ENCODE measurements at places on chromosomes 6 and 20.

DNA sequence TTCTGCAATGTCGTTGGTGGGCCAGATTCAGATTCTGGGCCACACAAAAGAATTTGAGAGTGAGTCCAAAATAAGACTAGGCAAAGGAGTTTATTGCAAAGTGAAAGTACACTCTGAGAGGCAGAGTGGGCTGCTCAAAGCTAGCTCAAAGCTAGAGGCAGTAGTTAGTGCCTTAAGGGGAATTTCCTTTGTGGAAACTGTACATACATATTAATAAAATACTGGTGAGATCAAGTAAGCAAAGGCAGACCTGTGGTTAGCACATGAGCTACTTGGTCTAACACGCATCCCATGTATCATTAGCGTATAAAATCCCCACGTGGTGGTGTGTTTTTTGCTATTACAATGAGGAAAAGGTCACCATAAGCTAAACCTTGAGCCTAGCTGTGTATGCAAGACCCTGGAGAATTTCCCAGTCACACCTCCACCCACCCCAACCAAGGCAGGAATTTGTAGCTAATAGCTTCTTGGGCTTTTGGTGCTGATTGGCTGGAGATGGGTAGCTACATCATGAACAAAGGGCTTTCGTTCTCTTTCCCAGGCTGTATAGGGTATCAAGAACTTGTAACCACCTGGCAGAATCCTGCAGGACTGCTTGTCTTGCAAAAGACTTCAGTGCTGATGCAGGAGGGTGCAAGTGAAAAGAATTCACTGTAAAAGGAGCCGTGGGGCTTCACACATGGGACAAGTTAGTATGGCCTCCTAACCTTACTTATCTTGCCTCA is 14.7 kb upstream of the TRIM26 start:
- DNase-seq = peak; percentile 63

DNA sequence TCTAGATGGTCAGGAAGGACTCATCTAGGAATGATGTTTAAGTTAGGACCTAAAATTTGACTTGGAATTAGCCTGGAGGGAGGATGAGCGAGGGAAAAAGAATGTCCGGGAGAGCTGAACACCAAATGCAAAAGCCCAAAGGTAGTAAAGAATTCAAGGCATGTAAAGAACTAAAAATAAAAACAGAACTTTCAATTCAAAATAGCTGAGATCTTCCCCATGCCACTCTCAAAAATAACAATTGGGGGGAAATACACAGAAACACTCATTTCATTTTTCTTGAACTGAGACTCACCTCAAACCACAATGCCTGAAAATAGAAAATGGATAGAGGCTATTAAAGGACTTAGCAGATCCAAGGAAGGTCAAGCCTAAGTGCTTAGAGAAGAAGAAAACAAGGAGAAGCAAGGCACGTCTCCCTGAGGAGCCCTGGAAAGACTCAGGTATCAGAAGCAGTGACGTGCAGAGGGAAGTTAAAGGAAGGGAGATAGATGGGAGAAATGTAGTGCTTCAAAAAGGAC is 10.4 kb downstream of the PXT1 start:
- no peak for DNase-seq

DNA sequence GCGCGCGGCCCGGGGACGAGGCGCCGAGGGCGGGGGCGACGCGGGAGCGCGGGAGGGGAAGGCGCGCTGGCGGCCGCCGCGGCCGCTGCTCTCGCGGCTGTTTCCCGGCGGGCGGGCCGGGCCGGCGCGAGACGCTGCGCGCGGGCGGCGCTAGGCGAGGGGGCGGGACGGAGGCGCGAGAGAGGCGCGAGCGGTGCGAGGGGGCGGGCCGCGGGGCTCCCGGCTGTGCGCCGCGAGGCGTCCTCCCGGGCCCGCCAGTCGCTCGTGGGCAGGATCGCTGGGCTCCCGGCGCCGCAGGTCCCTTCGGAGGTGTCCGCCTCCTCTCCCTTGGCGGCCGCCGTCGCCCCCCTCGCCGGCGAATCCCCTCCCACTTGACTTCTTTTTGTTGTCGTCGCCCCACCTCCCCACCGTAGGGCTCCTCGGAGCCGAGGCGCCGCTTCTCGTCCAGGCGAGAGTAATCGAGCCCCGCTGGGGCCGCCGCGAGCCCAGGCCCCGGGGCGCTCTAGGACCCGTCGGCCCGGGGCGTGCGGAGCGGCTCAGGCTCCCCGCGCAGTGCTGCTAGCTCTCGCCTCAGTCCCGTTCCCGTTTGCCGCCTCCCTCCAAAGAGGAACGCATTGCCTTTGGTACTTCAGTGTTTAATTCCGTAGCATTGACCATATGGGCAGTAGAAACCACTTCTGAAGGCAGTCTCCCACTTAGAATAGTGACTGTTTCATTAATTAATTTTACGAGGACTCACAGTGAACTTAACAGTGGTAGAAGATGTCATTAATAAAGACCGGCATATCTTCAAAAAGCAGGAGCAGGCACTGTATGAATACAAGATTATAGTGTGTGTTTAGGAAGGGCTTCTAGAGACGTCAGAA is at the start of gene RANBP9:
RANBP9 (minus strand) TSS at position 103 of the 866 bp plus-strand sequence. CDS start 330 bp downstream, outside the sequence.
- DNase-seq = peak; percentile 89

- DNase-seq = no peak
These were observed 56.1 kb downstream of the SAMD5 start for GRCh38 chr6:147564556-147564955.

DNA sequence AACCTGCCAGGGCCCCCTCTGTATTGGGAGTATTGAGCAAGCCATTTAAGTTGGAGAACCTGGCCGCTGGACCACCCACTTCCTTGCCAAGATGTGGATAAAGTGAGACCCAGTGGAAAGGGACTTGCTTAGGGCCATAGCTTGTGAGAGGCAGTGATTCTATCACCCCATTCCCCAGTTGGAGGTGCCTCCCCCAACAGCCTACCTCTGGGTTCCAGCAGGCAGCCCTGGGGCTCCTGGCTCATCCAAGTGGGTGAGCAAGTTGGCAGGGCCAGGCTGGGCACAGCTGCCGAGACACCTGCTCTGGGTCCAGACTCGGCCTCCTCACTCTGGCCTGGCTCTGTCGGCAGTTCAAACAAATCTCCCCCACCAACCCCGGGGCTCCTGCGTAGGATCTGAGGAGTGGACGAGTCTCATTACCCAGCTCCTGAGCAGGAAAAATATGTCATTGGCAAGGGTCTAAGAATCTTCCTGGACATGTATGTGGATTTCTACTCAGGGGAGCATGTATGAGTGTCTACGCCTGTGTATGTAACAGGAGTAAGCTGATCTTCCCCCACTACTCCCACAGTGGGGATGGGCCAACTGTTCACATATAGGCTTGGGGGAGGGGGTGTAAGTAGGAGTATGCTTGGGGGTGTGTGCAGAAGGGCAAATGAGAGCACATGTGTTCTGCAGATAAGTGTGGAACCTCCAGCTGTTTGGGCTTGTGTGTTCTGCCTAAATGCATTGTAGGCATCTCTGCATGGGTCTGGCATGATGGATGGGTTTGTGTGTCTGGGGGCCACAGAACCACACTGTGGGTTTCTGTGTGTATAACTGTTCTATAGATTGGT is 1.9 kb downstream of the ID1 start:
- DNase-seq = no peak

DNA sequence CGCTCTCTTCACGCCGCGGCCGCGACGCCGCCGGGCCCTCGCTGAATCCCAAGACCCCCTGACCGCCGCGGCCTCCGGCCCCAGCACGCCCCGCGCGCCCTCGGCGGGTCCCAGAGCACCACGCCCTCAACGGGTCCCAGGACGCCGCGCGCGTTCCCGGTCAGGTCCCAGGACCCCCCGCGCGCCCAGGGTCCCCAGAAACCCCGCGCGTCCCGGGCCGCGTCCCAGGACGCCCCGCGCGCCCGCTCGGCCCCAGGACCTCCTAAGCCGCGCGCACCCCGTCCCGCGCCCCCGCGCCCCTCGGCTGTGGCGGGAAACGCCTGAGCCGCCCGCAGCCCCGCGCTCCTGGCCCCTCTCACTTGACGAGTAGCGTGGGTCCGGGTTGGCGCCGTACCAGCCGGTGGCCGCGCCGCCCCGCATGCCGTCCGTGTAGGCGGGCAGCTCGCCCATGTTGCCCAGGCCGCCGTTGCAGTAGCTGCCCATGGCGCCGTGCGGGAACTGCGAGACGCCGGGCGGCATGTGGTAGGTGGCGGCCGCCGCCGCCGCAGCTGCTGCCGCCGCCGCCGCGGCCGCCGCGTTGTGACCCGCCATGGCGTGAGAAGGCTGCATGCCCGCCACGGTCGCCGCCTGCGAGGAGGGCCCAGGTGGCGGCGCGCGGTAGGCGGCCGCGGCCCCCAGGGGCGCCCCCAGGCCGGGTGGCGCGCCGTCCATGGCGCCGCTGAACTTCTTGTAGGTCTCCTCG is 556 bp downstream of the NKX2-4 start:
- peak; percentile 12 for DNase-seq

GRCh38 chr6:140897804-140898573 is 1234.7 kb upstream of the GJE1 start:
- DNase-seq = no peak

DNA sequence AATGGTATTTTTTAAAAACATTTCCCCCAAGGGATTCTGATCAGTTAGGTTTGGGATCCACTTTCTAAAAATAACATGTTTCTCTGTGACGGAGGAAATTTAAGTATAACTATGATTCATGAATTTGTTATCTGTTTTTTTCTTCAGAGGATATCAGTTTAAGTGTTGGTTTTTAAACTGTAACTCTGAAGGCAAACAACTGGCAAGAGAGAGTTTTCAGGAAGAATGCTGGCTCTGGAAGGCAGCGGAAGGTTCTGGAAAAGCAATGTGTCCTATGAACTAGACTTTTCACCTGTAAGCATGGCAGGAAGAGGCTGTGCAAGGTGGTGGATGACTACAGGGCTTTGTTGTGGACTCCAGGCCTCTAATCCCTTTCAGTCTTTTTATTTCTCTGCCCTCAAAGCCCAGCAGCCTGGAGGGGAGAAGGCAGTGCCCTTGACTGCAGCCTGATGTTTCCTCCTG is 153.1 kb downstream of the GMPR start:
- DNase-seq = no peak

GRCh38 chr6:165183071-165183470 is 126.3 kb downstream of the C6orf118 start:
- DNase-seq = no peak

DNA sequence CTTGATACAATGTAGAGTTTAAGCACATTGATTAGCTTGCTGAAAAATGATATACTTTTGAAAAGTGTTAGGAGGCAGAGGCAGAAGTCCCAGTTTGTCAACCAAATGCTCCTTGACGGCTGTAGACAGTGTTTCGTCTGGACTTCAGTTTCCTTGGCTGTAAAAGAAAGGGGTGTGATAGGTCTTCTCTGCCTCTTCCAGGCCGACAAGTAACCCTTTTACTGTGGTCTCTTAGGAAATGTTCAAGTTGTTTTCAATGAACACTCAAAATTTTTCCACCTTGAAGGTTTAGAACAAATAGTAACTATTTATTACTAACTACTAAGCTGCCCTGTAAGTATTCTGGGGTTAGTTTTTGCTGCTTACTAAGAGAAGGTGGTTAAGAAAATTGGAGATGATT is 122.4 kb downstream of the IRF4 start:
- DNase-seq = no peak

DNA sequence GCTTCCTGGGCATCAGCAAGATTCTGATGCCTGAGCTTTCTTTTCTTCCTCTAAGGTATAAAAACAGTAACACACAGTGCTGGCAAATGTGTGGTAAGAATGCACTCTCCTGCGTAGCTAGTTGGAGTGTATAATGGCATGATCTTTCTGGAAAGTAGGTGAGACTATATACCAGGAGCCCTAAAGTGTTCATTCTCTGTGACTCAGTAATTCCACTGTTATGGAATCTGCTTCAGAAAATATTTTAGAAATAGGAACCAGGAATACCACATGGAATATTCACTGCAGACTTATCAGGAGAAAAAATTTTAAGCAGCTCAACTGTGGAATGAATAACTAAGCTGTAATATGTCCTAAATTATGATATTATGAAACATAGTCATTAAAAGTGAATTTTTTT is 16.9 kb upstream of the CSE1L start:
- DNase-seq = no peak

DNA sequence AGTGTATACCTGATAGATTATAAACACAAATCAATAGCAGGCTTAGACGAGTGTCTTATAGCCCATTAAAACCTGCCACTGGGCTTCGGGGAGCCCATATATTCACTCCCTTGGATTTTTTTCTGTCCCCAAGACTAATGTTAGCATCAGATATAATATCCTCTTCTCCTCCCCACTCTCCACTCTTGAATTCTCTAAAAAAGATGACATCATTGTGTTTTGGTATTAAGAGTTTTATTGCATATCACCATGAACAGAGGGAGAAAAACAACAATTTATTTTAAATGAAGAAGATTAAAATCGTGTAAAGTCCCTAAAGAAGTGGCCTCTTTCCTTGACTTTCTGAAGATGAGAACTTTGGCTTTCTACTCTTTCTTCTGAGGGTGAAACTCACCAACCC is 84.4 kb downstream of the MLIP start:
- DNase-seq = no peak

DNA sequence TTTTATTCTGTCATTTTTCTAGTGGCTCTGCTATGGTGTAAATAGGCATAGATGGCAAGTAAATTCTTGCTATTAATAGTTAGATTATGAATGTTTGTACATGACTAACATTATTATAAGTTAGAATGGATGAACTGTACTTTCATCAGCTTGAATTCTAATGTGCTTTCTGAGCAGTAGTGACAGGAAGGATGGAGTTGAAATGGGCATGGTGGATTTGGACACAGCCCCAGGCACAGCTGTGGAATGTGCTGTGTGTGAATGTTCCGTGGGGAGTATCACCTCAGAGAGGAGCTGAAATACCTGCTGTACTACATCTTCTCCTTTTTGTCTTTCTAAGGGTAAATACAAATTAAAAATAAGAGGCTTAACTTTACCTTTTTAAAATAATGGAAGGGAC is 66.8 kb downstream of the FBXO5 start:
- DNase-seq = no peak

- DNase-seq = no peak
These were observed 53.0 kb downstream of the LINC00237 start for GRCh38 chr20:21053002-21053762.

GRCh38 chr20:33864324-33864963 is 53.3 kb downstream of the CHMP4B start:
- DNase-seq = no peak

GRCh38 chr6:13233106-13233505 is 95.2 kb downstream of the TBC1D7 start:
- no peak for DNase-seq

- no peak for DNase-seq
These were observed 219.3 kb downstream of the KCNQ5 start for GRCh38 chr6:72841195-72841594.
